ENCODE measurements at places on chromosomes 1 and 21. TPM values are rescaled to one million over a fixed set of nuclear protein-coding genes. Genes with fewer than 3 reads are reported as not detected.

DNA sequence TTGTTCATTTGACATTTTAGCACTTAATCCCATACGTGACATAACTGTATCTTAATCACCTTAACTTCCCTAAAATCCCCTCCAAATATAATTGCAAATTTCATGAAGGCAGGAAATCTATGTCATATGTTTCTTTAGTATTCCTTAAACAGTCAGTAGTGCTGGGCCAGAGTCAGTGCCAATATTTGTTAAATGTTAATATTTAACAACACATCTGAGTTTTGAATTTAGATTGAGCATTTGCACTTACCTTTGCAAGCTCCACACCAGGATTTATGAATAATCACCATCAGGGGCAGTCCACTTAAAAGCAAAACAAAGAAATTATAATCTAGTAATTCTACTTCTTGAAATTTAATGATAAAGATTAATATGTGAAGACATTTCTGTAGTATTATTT lies 5.3 kb downstream of the KTI12 start:
- no peak for ATAC-seq

GRCh38 chr1:167499664-167500101 lies 18.6 kb downstream of the CD247 start:
- no peak for ATAC-seq

DNA sequence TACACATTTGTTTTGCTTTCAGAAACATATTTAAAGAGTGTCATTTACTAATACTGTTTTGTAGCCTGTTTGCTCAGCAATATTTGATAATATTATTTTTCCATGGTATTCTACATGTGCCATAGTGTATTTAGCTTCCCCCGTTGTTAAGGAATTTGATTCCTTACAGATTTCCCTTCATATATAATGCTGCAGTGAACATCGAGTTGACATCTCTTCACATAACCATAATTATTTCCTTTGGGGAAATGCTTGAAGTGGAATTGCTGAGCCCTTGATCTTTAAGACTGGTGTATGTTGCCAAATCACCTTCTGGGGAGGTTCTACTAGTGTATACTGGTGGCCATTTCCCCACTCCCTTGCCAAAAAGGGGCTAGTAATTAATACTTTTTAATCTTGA lies 42.6 kb downstream of the FAM163A start:
- no peak for ATAC-seq

DNA sequence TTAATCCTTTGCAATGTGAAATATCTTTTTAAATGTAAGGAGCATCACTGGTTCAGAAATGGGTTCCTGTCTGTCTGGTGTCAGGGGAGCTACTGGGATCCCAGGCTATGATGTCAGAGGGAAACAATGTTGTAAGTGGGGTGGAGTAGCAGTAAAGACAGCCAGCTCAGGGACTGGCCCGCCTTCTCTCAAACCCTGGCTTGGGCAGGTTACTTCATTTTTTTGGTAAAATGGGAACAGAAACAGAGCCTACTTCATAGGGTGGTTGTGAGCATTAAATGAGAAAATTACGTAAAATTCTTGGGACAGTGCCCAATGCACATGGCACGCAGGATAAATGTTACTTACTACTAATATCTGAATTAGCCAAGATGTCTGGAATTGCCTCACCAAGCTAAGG lies 30.7 kb upstream of the IL20 start:
- peak; percentile 76 for ATAC-seq

GRCh38 chr1:242718967-242719366 lies 194.5 kb upstream of the PLD5 start:
- ATAC-seq: no peak

- no peak for ATAC-seq
Observed at GRCh38 chr1:201212461-201213055, 21.9 kb downstream of the IGFN1 start.

EXO1 gene
- total RNA-seq: 0.30 TPM

DNA sequence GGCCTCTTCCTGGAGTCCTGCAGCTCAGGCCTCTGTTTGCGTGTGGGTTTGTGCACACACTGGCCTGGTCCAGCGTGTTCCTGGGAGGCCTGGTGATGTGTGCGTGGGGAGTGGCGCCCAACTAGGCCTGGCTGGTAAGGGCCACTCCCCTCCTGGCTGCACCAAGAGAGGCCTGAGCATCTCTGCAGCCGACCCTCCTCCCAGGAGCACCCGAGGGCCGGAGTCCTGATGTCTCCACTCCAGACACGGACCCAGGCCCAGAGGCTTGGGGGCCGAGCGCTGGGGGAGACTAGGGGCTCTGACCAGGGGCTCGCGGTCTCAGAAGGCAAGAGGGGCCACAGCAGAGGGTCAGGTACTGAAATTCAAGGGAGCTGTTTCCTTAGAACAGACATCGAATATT lies 33.3 kb downstream of the MORN1 start:
- ATAC-seq: no peak

DNA sequence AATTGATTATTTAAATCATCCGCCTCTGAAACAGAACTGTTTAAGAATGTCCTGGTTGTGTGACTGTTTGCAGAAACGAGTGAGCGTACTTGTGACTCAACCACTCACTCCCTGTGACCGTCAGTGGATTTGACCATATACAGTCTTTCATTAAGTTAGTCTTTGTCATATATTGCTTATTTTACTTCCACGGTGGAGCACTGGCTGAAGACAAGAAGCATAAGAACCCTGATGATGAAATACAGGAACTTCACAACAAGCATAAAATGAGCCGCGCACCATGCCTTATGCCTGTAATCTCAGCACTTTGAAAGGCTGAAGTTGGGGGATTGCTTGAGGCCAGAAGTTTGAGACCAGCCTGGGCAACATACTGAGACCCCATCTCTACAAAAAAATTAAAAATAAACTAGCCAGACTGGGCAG lies 194.0 kb downstream of the TOMM20 start:
- no peak for ATAC-seq

DNA sequence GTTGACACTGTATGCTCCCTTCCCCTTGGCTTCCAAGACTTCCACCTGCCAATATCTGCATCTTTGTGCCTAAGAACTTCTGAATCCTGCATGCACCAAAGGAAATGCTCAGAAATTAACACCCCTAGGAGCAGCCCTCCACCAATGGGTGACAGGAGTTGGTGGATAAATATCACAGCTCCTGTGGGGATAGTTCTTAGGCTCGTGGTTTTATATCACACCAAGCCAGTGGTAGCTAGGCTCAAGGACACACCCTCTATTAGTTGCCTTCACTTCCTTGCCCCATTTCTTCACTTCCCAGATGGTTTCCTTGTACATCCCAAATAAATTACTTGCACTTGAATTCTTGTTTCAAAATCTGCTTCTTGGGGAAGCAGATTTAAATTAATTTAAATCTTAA lies 16.9 kb upstream of the CDC14A start:
- no peak for ATAC-seq

GRCh38 chr1:227369102-227369760 lies 50.9 kb upstream of the CDC42BPA start:
- ATAC-seq: no peak

DNA sequence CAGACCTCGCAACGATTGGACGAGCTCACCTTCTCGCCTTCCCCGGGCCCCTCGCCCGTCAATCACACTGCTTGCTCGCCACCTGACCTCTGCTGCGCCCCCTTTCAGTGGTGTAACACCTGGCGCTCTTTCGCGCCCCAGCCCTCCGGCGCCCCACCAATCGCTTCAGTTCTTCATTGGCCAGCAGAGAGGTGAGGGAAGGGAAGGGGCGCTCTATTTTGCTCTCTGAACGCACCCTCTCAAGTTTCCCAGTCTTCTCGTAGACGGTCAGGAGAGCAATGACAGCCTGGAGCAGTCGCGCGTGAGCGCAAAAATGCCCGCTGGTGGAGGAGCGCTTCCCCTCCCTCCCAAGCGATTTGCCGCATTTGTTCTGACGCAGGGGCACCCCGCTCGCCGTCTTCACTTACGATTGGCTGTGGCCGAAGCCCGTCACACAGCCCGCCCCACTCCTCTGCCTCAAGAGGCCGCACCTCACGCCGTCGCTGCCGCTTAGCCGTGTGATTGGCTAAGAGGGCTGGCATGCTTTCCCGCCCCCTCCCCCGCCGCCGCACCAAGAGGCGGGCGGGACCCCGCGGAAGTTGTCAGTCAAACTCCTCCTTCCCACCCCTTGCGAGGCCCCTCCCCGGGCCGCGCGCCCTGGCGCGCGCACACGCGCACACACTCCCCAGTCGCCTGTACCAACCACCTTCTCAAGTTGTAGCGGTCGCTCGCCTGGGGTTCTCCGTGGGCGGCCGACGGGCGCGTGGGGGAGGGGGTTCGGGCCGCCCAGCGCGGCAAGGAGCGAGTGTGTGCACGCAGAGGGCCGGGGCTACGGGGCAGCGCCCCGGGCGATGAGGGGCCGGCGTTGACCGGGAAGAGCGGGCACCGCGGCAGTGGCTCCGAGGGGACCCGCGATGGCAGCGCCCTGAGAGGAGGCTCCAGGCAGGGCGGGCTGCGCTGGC lies at the start of gene PPP2R5A:
TSS of gene PPP2R5A (plus strand) at position 667 of the 941 bp plus-strand sequence. CDS start 701 bp downstream, outside the sequence.
- peak; percentile 98 for ATAC-seq

DNA sequence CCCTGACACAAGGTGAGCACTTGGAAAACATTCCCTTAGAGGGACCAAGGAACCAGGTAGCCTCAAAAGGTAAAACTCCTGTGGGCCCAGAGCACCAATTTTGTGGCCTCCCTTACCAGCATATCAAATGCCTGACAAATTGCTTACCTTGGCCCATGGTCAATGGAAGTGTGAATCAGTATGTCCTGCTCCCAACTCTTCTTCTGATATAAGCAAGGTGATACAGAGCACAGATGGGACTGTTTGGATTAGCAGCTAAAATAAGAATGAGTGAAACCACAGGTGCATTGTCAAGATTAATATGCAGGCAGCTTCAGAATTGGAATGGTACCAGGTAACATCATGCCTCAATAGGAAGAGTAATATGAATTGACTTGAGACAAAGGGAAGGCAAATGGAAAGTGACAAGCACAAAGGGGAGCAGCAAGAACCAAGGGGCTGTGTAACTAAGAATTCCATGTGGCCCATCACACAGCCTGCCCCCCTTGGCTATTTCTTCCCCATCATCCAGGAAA lies 156.8 kb upstream of the KCND3 start:
- ATAC-seq: no peak

DNA sequence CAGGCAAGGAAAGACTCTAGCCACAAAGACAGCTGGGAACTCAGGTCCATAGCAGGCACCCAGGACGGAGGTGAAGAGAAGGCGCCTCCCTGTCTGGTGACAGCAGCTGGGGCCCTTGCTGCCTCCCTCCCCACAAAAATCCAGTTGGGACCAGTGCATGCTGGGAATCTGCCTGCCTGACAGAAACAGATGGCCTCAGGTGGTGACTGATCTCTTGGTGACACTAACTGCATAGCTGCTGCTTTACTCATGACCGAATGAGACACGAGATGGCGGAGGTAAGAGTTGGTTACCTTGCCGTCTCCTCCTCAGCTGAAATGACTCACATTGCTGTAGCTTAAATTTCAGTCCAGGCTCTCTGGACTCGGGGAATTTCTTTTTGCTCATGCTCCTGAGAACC lies 130.3 kb downstream of the FGGY start:
- ATAC-seq: no peak

DNA sequence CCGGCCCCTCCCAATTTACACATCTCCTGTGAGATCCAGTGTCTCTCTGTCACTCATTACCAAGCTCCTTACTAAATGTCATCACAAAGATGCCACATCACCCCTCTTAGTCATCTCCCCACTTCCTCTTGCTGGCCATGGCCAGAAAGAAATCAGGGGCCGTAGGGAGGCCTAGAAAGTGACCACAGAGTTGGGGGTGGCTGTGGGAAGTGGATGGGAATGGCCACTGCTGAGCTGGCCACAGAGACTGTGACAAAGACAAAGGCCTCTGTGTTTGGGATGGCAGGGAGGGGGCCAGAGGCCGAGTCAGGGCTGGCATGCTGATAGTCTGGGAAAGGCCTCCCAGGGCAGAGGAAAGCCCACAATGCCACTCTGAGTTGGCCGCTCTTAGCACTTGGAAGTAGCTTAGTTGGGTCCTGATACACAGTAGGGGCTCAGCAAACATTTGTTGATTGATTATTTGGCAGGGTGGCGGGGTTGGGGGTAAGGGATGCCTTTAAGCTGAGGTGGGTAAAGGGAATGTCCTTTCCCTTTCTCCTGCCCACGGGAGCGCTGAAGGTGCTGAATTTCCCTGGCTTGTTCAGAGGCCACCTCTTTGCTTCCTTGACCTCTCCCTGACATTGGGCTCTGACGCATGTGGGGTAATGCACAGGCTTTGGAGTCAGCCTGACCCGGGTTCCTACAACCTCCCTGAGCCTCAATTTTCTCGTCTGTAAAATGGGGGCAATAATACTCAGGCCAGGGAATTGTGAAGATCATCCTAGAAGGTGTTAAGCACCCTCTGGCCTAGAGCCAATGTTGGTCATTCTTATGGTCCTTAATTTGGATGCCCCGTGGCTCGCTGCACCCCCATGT lies 13.2 kb downstream of the NAV1 start:
- ATAC-seq: peak; percentile 33

DNA sequence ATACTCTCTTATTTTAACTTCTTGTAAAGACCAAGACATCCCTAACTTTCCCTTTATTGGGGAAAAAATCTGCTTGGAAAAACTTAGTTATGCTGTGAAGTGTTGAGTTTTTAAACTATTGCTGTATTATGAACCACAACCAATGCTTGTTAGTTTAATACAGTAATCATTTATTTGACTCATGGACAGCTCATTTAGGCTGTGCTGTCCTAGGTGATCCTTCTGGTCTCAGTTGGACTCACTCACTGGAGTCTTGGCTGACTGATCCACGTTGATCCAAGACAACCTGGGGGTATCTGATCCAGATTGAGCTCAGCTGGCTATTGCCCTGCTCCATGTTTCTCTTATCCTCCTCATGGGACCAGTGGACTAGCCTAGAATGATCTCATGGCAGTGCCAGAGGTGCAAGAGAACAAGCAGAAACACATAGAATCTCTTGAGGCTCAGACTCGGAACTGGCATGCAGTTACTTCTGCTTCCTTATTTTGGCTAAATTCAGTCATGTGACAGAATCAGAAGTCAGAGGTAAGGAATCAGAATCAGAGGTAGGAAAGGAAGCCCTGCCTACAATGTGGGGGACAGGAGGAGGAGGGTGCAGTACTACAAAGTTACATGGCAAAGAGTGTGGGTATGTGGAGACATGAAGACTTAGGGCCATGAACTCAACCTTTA lies 156.5 kb downstream of the FGGY start:
- no peak for ATAC-seq

Measured in gastroesophageal sphincter (tissue), 4 donors.